Uterus (tissue), 4 donors: ENCODE measurements at places on chromosomes 2 and 18. TPM values are rescaled to one million over a fixed set of nuclear protein-coding genes. Genes with fewer than 3 reads are reported as not detected.

BMP10 gene
- total RNA-seq = not detected

CCDC74B gene
- total RNA-seq = 9.2 TPM

ACMSD gene
- not detected for total RNA-seq

CNDP2 gene
- total RNA-seq = 149 TPM

ALPP gene
- total RNA-seq = not detected

DNA sequence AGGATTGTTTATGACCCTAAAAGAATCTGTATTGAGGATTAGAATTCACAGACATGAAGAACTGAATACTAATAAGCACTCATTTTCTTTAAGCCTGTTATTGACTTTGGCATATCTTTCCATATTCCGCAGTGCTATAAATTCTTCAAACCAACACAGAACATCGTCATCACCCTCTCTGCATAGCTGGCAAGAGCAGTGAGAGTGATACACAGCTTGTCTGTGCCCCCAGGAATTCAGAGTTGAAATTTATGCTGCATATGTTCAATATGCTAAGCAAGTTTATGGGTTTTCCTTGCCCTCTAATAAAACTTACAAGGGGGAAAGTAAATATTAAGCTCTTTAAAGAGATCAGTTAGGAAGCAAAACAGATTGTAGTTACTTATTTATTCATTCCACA lies 32.7 kb downstream of the CTLA4 start:
- no peak overlapping the region for H3K27ac ChIP-seq
- DNase-seq = no peak
- H3K4me1 ChIP-seq = no peaks in the 10 kb centered on the region
- no peak overlapping the region for H3K4me3 ChIP-seq
- no peaks in the 10 kb centered on the region for H3K27me3 ChIP-seq
- no peaks in the 10 kb centered on the region for H3K36me3 ChIP-seq

DNA sequence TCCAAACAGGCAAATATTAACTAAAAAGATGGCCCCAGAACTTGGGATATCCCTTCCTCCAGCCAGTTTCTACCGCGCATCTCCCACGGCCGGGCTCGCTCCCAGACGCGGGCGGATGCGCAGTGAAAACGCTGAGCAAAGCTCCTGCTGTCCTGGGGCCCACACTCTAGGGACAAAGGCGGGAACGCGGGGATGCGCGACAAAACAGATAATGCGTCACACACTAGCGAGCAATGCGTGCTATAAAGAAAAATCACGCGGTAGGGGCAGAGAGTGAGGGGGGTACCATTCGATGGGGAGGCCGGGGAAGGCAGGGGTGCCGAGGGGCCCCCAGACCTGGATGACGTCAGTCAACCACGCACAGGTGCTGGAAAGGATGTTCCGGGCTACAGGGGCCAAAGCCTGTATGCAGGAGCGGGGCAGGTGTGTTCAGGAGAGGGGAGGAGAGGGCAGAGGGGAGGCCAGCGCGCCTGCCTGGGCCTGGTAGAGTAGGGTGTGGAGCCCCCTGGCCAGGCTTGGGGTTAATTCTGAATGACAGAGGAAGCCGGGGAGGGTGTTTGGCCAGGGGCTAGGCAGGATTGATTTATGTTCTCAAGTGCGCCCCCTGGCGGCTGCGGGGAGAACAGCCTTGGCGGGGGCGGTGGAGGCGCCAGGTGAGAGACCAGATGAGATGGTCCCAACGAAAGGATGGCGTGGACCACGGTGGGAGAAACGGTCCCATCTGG lies 14.9 kb upstream of the ITM2C start:
- no peaks in the 10 kb centered on the region for H3K27me3 ChIP-seq
- H3K27ac ChIP-seq = no peak overlapping the region
- no peak for DNase-seq
- H3K36me3 ChIP-seq = no peaks in the 10 kb centered on the region
- H3K4me3 ChIP-seq = no peak overlapping the region
- H3K4me1 ChIP-seq = no peaks in the 10 kb centered on the region

GRCh38 chr2:29040552-29040951 lies 33.8 kb downstream of the PCARE start:
- DNase-seq = no peak
- no peaks in the 10 kb centered on the region for H3K36me3 ChIP-seq
- H3K4me3 ChIP-seq = no peak overlapping the region
- H3K27me3 ChIP-seq = no peaks in the 10 kb centered on the region

GRCh38 chr2:42895791-42896135 lies 103.4 kb upstream of the HAAO start:
- H3K36me3 ChIP-seq = no peaks in the 10 kb centered on the region
- DNase-seq = peak; percentile 7
- no peak overlapping the region for H3K4me3 ChIP-seq
- H3K27ac ChIP-seq = no peak overlapping the region

GRCh38 chr2:239927424-239927981 lies 97.6 kb downstream of the NDUFA10 start:
- H3K36me3 ChIP-seq = no peaks in the 10 kb centered on the region
- H3K27ac ChIP-seq = no peak overlapping the region
- H3K27me3 ChIP-seq = no peaks in the 10 kb centered on the region
- peak; percentile 11 for DNase-seq

- no peaks in the 10 kb centered on the region for H3K27me3 ChIP-seq
- H3K36me3 ChIP-seq = no peaks in the 10 kb centered on the region
- no peaks in the 10 kb centered on the region for H3K4me1 ChIP-seq
- no peak for DNase-seq
- H3K27ac ChIP-seq = no peak overlapping the region
- no peak overlapping the region for H3K4me3 ChIP-seq
Observed at GRCh38 chr2:170241756-170242155, 63.8 kb downstream of the MYO3B start.

DNA sequence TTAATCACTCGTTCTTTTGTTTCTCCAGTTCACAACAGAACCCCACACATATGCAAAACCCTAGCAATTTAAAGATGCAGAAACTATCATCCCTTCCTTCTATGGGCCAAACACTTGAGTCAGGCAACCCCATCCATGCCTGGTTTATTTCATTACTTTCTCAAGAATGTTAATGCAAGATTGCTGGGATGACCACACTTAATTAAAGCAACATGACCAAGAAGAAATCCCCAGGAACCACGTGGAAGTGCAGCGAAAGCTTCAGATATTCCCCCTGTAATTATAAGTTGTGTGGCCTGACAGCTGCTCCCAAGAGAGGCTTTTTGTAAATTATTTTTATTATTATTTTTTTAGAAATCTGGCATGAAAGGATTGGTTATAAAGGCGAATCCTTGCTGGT lies 246.2 kb upstream of the ID2 start:
- no peaks in the 10 kb centered on the region for H3K36me3 ChIP-seq
- no peak overlapping the region for H3K27ac ChIP-seq
- no peak for DNase-seq
- no peaks in the 10 kb centered on the region for H3K4me1 ChIP-seq
